Fibroblast of lung (primary cell): ENCODE measurements at places on chromosomes 13 and 19.

DNA sequence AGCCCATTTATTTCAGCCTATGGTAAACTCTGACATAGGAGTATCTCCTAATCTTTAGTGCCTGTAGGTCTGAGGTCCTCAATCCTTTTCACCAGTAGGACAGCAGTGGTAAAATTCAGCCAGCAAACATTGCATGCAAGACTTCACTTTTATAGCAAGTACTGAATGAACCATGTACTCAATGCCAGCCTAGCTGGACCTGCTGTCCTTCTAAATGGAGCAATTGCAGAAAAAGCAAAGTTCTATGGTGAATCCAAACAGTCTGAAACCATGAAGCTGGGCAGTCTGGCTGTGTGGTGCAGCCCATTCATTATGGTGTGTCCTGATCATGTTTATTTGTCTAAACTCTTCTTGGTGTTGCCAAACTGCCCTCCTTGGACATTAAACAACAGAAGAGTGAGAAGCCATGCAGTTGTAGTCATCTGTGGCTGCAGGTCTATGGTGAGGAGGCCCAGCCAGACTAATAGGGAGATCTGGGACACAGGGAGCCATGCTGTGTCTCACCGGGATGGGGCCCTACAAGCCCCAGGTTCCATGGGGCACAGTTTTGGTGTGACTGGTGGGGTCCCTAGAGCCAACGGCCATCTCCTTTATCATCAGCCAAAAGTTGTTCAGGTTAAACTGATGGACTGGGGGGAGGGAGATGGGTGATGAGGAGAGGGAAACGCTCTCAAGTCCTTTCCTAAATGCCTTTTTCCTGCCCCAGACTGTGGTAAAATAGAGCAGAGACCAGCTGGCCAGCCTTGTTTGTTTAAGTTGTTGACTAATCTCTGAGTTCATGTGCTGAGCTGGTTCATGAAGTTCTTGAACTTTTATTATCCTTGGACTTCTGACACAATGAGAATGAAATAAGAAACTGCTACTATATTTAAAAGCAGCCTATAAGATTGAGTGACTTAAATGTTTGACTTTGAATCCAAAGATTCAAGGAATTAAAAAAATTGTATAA lies 20.6 kb upstream of the TNFSF11 start:
- peak; percentile 64 for DNase-seq

DNA sequence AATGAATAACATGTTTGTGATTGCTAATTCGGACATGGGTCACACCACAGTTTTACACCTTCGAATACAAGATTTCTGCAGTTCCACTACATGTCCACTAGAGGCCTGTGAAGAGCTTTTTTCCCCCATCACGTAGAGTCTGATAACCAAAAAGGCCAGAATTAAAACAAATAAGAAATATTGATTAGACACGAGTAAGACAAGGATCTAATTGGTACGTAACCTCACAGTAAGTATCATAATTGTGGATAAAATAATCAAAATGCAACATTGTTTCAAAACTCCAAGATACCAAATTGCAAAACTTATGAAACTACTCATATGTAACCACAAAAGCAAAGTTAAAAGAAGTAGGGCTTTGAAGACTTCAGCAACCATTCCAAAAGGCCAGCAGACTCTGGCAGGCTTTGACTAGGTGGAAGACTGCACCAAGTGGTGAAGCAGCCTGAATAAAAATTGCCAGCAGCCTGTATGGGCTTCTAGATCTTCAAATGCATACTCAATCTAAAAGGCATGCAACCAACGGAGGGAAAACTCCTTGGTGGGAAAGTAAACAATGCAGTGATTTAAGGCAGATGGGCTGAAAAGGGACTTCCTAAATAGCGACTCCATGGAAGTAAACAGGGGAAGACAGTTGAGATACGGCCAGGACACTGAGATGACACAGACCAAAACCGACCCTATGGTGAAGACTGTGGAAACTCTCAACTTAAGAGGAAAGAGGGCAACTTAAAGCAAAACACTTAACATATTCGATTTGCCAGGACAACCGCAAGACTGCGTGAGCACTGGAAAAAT lies 56.7 kb downstream of the STARD13 start:
- peak; percentile 83 for DNase-seq

DNA sequence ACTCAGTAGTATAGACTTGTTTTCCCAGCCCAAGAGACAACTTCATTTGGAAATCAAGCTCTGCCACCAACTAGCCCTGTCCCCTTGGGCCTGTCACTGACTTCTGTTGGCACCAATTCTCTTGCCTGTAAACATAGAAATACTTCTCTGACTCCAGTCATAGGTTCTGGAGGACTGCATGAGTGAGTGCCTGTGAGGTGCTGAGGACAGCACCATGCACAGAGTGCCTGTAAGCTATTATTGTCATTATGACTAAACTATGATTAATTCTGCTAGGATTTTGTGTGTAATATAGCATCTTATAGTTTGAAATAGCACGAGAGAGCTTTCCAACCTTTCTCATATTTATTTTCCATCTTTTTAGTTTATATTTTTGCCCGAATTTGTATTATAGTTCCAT lies 247.9 kb downstream of the MYO16 start:
- peak; percentile 26 for DNase-seq

DNA sequence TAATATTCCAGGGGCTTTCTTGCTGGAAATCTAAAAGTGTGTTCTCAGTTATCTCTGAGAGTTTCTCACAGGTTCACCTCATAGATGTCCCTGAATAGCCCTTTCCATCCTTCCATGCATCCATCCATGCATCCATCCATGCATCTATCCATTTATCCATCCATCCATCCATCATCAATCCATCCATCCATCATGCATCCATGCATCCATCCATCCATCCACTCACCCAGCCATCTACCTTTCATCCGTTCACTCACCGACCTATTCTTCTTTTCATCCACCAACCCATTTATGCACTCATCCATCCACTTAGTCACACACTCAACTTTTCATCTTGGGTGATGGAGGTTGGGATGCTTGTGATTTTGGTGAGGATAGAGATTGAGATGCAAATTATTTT lies 7.4 kb upstream of the ADGRE3 start:
- DNase-seq = no peak

DNA sequence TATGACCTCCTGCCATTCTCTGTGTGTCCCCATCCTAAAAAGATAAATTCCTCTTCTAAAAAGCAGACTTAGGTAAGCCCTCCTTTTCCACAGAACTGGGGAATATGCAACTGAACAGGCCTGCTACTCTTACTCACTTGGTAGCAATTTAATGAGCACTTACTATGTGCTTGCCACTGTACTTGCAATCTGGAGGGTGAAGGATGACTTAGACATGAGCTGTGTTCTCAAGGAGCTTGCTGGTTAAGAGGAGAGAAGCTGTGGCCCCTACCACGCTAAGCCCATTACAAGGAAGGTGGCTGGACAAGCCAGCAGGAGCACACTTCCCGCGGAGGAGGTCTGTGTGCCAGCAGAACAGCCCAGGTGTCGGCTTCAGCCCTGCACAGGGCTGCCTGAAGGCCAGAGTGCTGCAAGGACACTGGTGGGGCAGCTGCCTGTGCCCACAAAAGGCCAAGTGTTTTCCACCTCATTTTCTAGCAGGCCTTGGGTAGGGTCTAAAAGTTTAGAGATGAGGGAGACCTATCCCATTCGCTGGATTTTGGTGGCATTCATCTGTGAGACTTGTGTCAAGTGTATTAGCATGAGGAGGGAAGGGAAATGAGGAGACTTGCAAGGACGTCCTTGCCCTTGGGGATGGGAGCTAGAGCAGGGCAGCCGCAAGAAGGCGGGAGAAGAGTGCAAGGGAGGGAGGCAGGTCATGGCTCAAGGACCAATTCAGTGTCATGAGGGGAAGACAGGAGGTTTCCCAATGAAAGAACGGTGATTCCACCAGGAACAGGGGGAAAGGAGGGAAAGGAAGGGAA lies 52.0 kb downstream of the COL4A1 start:
- no peak for DNase-seq
